ENCODE measurements at places on chromosomes 6 and 20.

DNA sequence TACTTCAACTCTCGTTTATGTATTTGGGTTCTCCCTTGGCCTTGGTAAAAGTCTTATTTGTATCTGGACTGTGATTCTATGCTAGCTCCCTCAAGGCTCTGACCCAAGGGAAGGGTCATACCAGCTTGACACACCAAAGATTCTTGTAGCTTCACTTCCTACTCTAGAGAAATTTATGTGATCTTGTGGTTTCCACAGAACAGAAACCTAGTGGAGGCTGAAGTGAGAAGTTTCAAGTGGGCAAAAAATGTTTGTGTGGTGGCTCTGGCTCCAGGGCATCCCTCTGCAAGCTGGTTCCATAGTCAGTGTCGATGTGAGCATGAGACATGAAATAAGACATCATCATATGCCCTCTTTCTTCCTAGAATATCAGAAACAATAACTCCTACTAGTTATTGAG lies 48.1 kb upstream of the TNFRSF21 start:
- no peak for DNase-seq

DNA sequence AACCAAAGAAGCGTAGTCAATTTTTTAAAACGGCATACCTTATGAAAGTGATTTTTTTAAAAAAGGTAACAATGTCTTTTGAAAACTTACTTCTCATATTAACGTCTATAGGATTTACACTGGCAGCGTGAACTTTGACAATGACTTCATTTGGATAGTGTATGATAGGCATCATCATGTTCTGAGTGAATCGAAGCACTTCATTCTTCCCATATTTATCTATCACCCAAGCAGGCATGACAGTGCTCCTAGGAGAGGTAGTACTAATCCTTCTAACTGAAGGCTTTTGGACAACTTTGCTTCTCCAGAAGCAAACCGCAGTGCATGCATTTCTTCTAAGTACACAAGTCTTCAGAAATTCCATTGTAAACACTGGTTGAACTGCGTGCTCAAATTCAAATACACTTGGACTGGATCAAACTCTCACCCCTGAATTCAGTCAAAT lies 618 bp downstream of the RTN4IP1 start:
- DNase-seq = no peak

DNA sequence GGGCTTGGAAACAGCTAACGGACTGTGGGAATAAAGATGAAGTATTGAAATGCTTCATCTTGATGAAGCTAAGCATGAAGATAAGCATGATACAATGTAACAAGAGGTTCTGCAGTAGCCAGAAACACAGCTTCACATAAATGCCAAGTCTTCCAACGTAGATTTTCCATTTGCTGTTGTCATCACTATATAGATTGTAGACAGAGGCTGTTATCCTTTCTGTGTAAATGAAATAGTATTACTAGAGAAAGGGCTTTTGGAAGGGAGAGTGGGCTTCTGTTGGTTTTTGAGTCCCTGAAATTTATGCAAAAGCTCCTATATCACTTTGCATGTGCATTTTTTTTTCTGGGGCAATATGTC lies 649.0 kb downstream of the RNF144B start:
- no peak for DNase-seq

GRCh38 chr6:100968949-100969348 lies 87.8 kb upstream of the ASCC3 start:
- DNase-seq = no peak
